ENCODE measurements at places on chromosomes 5 and 9. TPM values are rescaled to one million over a fixed set of nuclear protein-coding genes. Genes with fewer than 3 reads are reported as not detected.

DNA sequence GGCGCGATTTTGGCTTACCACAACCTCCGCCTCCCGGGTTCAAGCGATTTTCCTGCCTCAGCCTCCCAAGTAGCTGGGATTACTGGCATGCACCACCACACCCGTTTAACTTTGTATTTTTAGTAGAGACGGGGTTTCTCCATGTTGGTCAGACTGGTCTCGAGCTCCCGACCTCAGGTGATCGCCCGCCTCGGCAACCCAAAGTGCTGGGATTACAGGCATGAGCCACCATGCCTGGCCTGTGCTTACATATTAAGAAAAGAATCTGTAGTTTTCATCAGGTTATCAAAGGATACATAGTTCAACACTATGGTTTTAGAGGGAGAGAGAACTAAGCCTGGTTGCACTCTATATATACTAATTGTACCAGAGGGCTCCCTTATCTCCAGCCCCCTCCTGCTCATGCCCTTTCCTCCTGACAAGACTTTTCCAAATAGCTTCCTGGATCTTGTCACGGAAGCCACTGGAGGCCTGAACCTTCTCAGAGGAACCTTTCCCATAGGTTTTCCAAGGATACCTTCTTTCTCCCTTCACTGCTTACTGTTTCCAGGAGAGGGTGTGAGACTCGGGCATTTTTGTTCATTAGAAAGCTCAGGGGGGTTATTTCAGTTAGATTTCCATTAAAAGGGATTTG lies 53.1 kb downstream of the SLC44A1 start:
- H3K4me3 ChIP-seq, result no peak overlapping the region
- no peaks in the 10 kb centered on the region for H3K36me3 ChIP-seq
- no peak overlapping the region for H3K27ac ChIP-seq
- no peak for DNase-seq
- H3K4me1 ChIP-seq, result peaks cover 8% of the 10 kb centered on the region

DNA sequence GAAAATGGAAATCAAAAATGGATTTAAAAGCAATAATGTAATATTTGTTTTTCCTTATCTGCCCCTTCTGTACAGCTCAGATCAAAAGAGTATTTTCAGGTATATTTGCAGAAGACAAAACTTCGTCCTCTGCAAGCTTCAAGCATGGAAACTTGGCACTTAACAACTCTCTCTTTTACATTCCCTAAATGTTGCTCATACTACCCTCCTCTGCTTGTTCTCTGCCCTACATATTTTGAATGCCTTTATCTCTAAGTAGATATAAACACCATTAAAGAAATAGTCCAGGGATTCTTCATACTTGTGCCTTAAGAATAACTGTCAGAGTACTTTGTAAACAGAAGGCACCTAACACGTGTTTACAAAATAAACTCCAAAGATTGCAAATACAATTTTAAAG lies 19.2 kb upstream of the SMC2 start:
- no peaks in the 10 kb centered on the region for H3K4me1 ChIP-seq
- H3K36me3 ChIP-seq, result no peaks in the 10 kb centered on the region
- H3K27me3 ChIP-seq, result no peaks in the 10 kb centered on the region
- DNase-seq, result no peak
- H3K4me3 ChIP-seq, result no peak overlapping the region
- no peak overlapping the region for H3K27ac ChIP-seq

GRCh38 chr9:9392755-9393154 lies 1220.0 kb downstream of the PTPRD start:
- no peaks in the 10 kb centered on the region for H3K36me3 ChIP-seq
- no peak overlapping the region for H3K27ac ChIP-seq
- no peak for DNase-seq
- H3K27me3 ChIP-seq, result no peaks in the 10 kb centered on the region
- peaks cover 4% of the 10 kb centered on the region for H3K4me1 ChIP-seq

- H3K36me3 ChIP-seq, result no peaks in the 10 kb centered on the region
- H3K27me3 ChIP-seq, result no peaks in the 10 kb centered on the region
- no peak overlapping the region for H3K4me3 ChIP-seq
- H3K27ac ChIP-seq, result no peak overlapping the region
- DNase-seq, result no peak
- H3K4me1 ChIP-seq, result no peaks in the 10 kb centered on the region
These were observed 242.1 kb downstream of the ZNF608 start for GRCh38 chr5:124504081-124504916.

CCNH gene
- total RNA-seq, result 105 TPM

- no peaks in the 10 kb centered on the region for H3K27me3 ChIP-seq
- H3K4me3 ChIP-seq, result no peak overlapping the region
- peak overlapping the region; percentile 92 for H3K27ac ChIP-seq
- H3K4me1 ChIP-seq, result peaks cover 49% of the 10 kb centered on the region
- H3K36me3 ChIP-seq, result no peaks in the 10 kb centered on the region
- no peak for DNase-seq
These were observed 11.0 kb upstream of the TRAF1 start for GRCh38 chr9:120937596-120937995.

DNA sequence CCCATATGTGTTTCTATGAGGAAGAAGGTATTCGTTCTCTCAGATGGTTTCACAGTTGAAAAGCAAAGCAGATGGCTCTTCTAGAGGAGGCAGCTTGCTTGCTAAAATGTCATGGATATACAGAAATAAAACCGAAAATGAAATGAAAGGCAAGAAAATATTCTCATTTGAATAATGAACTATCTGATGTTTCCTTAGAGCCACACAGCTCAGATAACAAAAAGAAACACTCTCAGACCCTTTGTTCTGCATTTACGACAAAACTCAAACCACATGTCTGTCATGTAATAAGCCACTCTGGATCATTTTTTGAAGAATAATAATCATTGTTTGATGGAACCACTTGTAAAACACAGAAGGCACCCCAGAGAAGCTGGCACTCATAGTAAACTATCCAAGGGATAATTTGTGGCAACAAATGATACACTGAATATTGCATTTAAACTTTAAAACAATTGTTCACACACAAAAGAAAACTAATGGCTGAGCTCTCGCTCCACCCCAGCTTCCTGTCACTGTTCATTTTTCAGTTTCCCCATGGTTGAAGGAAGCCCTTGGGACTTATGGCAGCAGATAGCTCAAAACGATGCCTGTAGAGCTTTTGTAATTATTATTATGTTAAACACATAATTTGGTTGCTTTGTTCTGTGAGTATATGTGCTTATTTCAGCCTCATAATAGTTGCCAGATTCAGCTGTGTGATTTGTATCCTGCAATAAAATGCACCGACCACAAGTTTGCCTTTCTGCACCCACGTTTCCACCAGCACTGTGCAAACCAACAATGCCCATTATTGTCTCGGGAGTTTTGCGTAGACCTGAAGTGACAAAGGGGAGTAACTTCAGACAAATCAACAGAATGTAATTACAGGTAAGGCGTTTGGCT lies 256.0 kb downstream of the TMEM167A start:
- no peaks in the 10 kb centered on the region for H3K27me3 ChIP-seq
- no peak overlapping the region for H3K27ac ChIP-seq
- no peaks in the 10 kb centered on the region for H3K36me3 ChIP-seq
- DNase-seq, result no peak

- H3K27ac ChIP-seq, result peak overlapping the region; percentile 33
- no peaks in the 10 kb centered on the region for H3K27me3 ChIP-seq
- H3K4me1 ChIP-seq, result peaks cover 39% of the 10 kb centered on the region
- no peak overlapping the region for H3K4me3 ChIP-seq
- peak; percentile 92 for DNase-seq
These were observed 78.5 kb upstream of the LRRTM2 start for GRCh38 chr5:138953387-138954256.

OCLN gene
- 16.0 TPM for total RNA-seq

GRCh38 chr5:8363138-8363537 lies 494.2 kb downstream of the MTRR start:
- DNase-seq, result no peak
- H3K27ac ChIP-seq, result no peak overlapping the region
- H3K4me3 ChIP-seq, result no peak overlapping the region
- H3K36me3 ChIP-seq, result no peaks in the 10 kb centered on the region

GRCh38 chr9:93965830-93966577 lies 10.8 kb upstream of the BARX1 start:
- H3K4me1 ChIP-seq, result no peaks in the 10 kb centered on the region
- H3K36me3 ChIP-seq, result no peaks in the 10 kb centered on the region
- H3K27me3 ChIP-seq, result no peaks in the 10 kb centered on the region
- H3K27ac ChIP-seq, result no peak overlapping the region
- DNase-seq, result no peak

DNA sequence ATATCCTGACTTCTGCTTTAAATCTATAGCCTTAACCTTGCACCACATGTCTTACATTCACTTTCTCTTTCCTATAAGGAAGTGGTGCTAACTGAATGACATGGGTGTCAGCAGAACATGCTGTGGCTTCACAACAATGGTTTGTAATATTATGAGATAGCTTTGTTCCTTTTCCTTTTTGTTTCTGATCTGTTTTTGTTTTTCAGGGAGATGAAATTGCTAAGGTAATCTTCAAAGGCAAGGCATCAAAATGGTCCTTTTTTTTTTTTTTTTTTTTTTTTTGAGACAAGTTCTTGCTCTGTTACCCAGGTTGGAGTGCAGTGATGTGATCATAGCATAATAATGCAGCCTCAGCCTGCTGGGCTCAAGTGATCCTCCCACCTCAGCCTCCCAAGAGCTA lies 53.6 kb upstream of the RANBP6 start:
- no peaks in the 10 kb centered on the region for H3K4me1 ChIP-seq
- no peak overlapping the region for H3K27ac ChIP-seq
- H3K27me3 ChIP-seq, result no peaks in the 10 kb centered on the region
- H3K4me3 ChIP-seq, result no peak overlapping the region

DNA sequence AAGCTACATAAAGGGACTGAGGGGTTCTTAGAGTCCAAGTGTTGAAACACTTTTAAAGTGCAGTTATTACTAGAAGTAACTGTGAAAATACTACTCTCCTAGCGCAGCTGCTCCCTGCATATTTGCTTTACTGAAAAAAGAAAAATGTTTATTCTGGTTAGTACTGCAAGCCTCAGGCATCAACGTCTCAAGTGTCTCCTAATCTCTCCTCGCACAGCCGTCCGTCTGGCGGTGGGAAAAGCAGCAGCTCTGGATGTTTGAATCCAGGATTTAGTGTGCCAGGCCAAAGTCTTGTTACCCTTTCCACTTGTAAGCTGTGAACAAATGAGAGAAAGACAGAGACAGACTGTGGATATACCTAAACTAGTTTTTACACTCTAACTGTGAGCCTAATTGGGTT lies 31.1 kb downstream of the RORB start:
- no peak overlapping the region for H3K4me3 ChIP-seq
- H3K27ac ChIP-seq, result no peak overlapping the region
- no peaks in the 10 kb centered on the region for H3K4me1 ChIP-seq
- no peaks in the 10 kb centered on the region for H3K27me3 ChIP-seq

GRCh38 chr9:84404095-84404686 lies 63.6 kb upstream of the SLC28A3 start:
- no peaks in the 10 kb centered on the region for H3K4me1 ChIP-seq
- H3K27me3 ChIP-seq, result no peaks in the 10 kb centered on the region
- no peak overlapping the region for H3K4me3 ChIP-seq
- H3K27ac ChIP-seq, result no peak overlapping the region
- DNase-seq, result peak; percentile 37

DNA sequence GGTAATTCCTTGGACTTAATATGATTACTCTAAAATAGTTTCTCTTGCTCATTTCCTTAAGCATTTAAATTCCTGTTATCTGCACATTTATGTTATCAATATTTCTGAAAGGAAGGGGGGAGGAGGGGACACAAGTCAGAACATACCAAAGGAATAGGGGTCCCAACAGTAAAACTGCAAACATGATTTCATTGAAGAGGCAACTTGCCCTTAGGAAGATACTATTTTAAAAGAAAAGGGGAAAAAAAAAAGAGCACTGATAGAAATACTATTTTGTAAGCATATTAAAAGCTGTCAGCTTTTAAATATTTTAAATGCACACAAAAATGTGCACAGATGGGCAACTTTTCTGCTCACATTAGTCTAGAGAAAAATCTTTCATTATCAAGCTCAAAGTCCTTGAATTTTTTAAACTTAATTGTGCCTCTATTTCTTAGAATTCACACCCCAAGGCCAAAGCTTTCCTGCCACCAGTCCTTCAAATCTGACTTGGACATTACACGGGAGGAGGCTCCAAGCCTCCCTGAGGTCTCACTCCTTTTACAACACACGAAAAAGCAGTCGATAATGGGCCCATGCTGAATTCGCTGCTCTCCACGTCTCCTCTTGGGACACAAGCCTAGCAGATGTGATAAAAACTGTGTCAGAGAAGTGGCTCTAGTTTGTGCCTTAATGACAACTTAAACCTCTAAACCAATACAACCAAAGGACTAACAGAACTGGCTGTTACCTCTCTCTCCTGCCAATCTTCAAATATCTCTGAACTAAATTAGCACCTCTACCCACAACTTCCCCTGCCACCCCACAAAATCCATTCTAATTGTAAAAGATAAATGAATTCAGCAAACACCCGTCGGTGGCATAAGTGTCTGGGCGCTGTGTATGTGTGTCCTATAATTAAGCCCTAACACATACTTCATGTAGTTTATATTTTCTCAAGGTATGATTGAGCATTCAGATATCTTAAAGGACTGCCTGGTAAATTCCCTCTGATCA lies 154.3 kb downstream of the DENND1A start:
- no peak overlapping the region for H3K4me3 ChIP-seq
- no peaks in the 10 kb centered on the region for H3K4me1 ChIP-seq
- no peak overlapping the region for H3K27ac ChIP-seq
- no peaks in the 10 kb centered on the region for H3K27me3 ChIP-seq

DNA sequence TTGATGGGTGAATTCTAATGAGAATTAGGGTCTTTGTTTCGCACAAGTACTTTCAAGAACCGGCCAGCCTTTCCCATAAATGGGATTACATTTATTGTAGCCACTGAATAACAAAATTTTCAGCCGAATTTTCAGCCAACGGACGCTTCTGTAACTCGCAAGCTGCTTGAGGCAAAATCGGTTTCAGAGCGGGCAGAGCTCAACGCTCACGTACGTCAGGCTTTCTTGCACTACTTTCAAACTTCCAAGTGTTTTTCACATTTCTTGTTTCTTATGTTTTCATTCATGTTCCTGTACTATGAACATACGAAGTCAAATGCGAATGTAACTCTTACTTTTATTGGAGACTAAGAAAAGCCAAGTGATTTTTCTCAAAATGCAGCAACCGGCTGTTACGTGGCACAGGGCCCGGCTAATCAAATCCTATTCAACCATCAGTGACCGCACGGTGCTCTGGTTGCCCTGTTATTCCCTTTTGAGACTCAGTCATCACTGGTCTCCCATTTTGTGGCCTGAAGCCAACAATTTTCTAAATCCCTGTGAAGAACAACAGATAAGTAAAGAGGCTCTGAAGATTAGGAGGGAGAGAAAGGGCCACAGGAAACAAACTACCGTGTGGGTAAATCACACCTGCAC lies 68.5 kb downstream of the SLC28A3 start:
- H3K27me3 ChIP-seq, result no peaks in the 10 kb centered on the region
- peak overlapping the region; percentile 50 for H3K4me3 ChIP-seq
- H3K36me3 ChIP-seq, result no peaks in the 10 kb centered on the region
- no peak for DNase-seq

- H3K27ac ChIP-seq, result no peak overlapping the region
- no peaks in the 10 kb centered on the region for H3K27me3 ChIP-seq
- no peak for DNase-seq
- no peaks in the 10 kb centered on the region for H3K4me1 ChIP-seq
- no peak overlapping the region for H3K4me3 ChIP-seq
- H3K36me3 ChIP-seq, result no peaks in the 10 kb centered on the region
These were observed 454.0 kb downstream of the DIRAS2 start for GRCh38 chr9:90188656-90189055.

- H3K36me3 ChIP-seq, result no peaks in the 10 kb centered on the region
- no peak overlapping the region for H3K4me3 ChIP-seq
- DNase-seq, result no peak
- H3K4me1 ChIP-seq, result no peaks in the 10 kb centered on the region
- H3K27me3 ChIP-seq, result no peaks in the 10 kb centered on the region
These were observed 192.4 kb downstream of the ARHGEF28 start for GRCh38 chr5:73818357-73818756.

- DNase-seq, result no peak
- no peak overlapping the region for H3K4me3 ChIP-seq
- no peaks in the 10 kb centered on the region for H3K36me3 ChIP-seq
- H3K4me1 ChIP-seq, result no peaks in the 10 kb centered on the region
- no peaks in the 10 kb centered on the region for H3K27me3 ChIP-seq
These were observed 4.0 kb downstream of the CMBL start for GRCh38 chr5:10303699-10304170.

All from testis (tissue), 5 donors.